GM23248 (cell line): ENCODE measurements at places on chromosomes 11 and 22. TPM values are rescaled to one million over a fixed set of nuclear protein-coding genes. Genes with fewer than 3 reads are reported as not detected.
A peak's percentile ranks its signal among the peaks of the same experiment; 100 is the strongest.

The KLHL35 gene
- total RNA-seq = 10.5 and 13.0 TPM in 2 replicates

- peak; percentile 75 for DNase-seq
These were observed 4.6 kb downstream of the PHOX2A start for GRCh38 chr11:72239313-72239848.

DNA sequence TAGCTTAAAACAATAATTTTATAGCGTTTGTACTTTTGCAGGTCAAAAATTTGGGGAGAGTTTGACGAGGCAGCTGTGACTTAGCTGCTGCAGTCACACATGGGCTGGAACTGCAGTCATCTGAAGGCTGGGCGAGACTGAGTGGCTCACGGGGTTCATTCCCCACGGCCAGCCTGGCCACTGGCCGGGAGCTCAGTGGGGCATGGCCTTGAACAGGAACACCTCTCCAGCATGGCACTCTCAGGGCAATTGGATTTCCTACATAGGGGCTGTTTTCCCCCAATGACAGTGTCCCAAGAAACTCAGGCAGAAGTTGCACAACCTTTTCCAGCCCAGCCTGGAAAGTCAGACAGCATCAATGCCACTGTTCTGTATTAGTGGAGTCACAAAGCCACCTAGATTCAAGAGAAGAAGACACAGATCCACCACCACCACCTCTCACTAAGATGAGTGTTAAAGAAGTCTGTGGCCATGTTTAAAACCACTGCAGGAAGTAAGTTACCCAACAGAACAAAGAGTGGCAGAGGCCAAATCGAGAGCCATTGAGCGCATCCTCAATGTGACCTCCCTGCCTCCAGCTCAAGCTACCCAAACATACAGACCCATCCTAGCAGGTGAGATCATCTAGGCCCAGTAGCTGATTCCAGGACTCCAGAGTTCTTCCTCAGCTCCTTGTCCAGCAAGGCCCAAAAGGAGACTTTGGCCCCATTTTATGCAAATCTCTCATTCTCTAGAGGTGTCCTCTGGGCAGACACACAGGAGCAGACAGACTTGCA lies 618.7 kb upstream of the CADM1 start:
- no peak for DNase-seq

The APOL5 gene
- not detected in 2 replicates for total RNA-seq

DNA sequence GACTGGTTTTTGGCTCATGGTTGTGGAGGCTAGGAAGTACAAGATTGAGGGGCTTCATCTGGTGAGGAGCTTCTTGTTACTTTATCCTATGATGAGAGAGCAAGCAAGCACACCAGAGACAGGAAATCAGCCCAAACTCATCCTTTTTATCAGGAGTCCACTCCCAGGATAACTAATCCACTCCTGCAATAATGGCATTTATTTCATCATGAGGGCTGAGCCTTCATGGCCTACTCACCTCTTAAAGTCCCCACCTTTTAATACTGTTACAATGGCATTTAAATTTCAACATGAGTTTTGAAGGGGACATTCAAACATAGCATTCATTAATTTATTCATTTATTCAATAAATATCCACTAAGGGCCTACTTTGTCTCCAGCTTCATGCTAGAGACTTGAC lies 60.9 kb downstream of the PARVA start:
- DNase-seq = no peak

GRCh38 chr22:47621253-47621652 lies 858.8 kb downstream of the TBC1D22A start:
- DNase-seq = no peak

DNA sequence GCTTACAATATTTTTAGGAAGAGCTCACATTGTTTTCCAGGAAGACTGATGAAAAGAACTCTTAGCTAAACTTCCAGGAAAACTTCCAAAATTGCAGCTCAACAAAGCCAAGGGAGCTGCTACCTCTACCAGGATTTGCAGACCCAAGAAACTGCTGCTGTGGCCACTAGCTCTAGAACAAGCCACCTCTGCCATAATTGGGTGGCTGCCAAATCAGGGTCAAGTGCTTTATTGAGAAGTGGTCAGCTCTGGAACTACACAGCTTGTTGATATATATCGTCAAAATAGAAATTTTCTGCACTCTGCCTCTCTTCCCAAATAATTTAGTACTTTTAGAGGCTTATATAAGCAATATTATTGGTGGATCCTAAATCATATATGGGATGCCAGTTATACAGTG lies 371.8 kb upstream of the CHORDC1 start:
- no peak for DNase-seq

The CPT1B gene
- total RNA-seq = 1.6 and 2.9 TPM in 2 replicates

- DNase-seq = no peak
These were observed 7.3 kb downstream of the SIDT2 start for GRCh38 chr11:117185736-117186430.

- no peak for DNase-seq
These were observed 34.7 kb upstream of the TMPRSS4 start for GRCh38 chr11:118042141-118042540.

DNA sequence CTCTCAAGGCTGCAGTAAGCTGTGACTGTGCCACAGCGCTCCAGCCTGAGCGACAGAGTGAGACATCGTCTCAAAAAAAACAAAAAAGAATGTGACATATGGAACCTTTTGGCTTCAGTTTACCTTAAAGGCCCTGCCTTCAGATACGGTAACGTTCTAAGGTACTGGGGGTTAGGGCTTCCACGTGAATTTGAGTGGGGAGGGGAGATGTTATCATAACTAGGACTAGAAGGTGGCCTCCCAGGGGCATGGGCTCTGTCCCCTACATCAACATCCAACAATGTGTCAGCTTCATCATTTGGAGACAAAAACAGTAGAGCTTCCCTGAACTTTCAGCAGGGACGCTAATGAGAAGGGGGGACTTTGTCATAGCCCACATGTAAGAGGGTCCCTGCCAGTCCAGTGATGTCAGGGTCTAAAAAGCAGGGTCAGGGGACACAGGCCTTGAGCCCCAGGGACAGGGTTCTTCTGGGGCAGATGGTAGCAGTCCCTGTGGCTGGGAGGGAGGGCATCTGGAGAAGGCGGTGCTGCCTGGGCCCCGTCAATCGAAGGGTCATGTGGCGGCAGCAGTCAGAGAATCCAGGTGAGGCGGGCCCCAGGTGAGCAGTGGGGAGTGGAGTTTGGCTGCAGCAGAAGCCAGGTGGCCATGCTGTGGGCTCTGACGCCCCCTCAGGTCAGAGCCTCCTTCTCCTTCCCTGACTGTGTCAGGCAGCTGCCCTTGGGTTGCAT lies 79.8 kb downstream of the BCR start:
- DNase-seq = no peak

The NNMT gene
- total RNA-seq = 809 and 1,043 TPM in 2 replicates

The APOA5 gene
- total RNA-seq = not detected in 2 replicates

- DNase-seq = peak; percentile 87
These were observed 10.9 kb downstream of the PHLDB1 start for GRCh38 chr11:118618115-118618990.

The RIC3 gene
- total RNA-seq = not detected in 2 replicates

The MS4A3 gene
- total RNA-seq = not detected in 2 replicates

DNA sequence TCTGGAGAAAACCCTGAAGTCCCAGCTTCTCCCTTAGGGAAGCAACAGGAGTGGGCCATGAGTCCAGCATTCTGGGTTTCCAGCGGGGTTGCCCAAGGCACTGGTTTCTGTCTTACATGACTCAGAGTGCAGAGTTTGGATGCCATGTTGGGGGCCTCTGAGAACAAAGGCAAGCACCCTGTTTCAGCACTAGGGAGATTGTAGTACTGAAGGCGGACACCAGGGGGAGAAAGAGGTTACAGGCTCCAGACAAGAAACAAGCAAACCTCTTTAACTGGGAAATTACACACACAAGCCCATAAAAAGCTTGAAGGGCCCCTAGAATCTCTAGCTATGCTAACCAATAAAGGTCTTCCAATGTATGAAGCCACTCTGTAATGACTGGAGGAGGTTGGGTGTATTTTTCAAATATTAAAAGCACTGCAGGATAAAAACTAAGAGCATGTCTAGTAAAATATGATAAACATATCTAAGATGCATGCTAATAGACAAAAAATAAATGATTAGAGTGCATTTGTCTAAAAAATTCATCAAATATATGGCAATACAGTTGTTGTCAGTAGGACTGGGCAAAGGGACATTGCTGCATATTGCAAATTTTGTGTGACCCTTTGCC lies 7.1 kb downstream of the MS4A6E start:
- peak; percentile 55 for DNase-seq

The NLRP10 gene
- 19.7 and 36.9 TPM in 2 replicates for total RNA-seq

GRCh38 chr22:44550711-44551491 lies 52.9 kb upstream of the RTL6 start:
- DNase-seq = peak; percentile 97

DNA sequence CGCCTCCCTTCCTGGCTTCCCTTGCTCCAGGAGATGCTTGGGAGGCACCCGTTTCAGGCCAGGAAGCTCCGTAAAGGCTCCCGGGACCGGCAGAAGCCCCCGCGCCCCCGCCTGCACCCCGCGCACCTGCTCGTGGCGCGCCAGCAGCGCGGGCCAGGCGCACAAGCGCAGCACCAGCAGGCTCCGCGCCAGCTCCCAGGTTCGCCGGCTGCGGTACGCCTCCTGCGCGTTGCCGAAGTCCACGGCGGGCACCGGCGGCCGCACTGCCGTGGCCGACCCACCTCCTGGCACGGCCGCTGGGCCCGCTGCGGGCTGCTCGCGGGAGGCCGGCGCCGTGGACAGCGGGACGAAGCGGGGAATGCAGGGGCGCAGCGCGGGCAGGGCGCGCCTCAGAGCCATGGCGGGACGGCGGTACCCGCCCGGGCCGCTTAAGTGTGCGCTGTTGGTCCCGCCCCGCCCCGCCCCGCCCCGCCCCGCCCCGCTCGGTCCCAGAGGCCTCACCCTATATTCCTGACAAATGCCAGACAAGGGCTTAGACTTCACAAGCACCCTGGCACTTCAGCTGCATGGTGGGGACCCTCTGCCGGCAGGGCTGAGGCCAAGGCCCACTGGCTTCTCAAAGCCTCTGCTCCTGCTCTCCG lies at the start of gene PRODH:
TSS of gene PRODH (minus strand) at position 405 of the 641 bp plus-strand sequence. CDS start at position 399, 6 bp downstream.
- DNase-seq = no peak

The P2RY6 gene
- 0.76 TPM in 1 of 2 replicates, not detected in the other for total RNA-seq

DNA sequence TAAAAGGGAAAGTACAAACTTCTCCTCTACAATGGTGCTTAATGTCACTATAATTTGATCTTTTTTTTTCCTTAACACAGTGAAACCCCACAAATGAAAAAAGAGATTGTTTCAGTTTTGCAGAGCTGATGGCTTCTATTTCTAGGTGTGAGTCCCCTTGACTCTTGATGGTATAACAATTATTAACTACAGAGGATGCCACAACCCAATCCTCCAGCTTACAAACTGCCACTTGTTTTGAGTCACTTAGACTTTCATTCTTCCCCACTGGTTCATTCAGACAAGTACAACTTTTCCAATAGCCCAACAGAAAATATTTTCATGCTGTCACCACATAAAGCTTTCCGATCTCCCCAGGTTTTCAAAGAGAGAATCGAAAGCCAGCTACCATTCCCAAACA lies 812.2 kb downstream of the LRRC4C start:
- DNase-seq = no peak

The C22orf23 gene
- 0.22 TPM in 1 of 2 replicates, not detected in the other for total RNA-seq

The LRRC32 gene
- 4.2 and 7.9 TPM in 2 replicates for total RNA-seq

- DNase-seq = peak; percentile 16
These were observed 3.1 kb downstream of the ARHGAP1 start for GRCh38 chr11:46697303-46697702.

The BBOX1 gene
- not detected in 2 replicates for total RNA-seq

The PPP6R2 gene
- 50.0 and 58.4 TPM in 2 replicates for total RNA-seq

- no peak for DNase-seq
These were observed 299.1 kb upstream of the MTNR1B start for GRCh38 chr11:92670308-92670890.

The SC5D gene
- total RNA-seq = 25.5 and 32.7 TPM in 2 replicates

The BACE1 gene
- 40.5 and 45.8 TPM in 2 replicates for total RNA-seq

GRCh38 chr11:35615921-35616900 lies 2.0 kb upstream of the FJX1 start:
- DNase-seq = peak; percentile 81

The CCDC73 gene
- total RNA-seq = not detected in 2 replicates

DNA sequence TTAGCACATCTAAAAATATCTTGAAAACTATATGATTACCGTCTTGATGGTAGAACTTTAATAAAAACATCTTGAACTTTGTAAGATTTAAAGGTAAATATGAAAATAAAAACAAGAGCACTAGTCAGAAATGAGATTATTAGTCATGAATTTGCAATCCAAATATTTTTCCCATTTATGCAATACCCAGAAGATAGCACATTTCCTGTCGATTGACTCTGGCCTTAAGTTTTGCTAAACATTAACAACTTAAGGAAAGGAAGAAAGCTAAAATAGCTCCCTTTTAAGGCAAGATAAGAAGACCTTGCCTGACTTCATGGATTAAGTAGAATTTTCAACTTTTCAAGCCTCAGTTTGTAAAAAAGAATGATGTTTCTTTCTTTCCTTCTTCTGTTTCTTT lies 1374.7 kb upstream of the RAG2 start:
- DNase-seq = no peak

DNA sequence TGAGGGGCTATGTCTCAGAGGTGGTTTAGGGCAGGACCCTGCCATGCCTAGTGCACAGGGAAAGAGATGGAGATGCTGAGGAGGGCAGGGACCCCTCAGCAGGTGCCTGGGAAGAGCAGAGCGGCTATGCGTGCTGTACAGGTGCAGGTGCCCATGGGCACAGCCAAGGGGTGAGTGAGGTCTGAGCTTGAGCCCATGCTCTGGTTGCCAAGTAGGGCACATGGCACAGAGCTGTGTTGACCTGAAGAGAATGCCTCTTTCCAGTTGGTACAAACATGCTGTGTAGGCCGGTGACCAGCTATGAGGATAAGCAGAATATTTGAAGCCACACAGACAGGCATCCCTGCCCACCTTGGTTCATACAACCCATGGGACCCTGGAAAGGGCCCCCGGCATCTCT lies 65.8 kb upstream of the NECTIN1 start:
- DNase-seq = peak; percentile 14

DNA sequence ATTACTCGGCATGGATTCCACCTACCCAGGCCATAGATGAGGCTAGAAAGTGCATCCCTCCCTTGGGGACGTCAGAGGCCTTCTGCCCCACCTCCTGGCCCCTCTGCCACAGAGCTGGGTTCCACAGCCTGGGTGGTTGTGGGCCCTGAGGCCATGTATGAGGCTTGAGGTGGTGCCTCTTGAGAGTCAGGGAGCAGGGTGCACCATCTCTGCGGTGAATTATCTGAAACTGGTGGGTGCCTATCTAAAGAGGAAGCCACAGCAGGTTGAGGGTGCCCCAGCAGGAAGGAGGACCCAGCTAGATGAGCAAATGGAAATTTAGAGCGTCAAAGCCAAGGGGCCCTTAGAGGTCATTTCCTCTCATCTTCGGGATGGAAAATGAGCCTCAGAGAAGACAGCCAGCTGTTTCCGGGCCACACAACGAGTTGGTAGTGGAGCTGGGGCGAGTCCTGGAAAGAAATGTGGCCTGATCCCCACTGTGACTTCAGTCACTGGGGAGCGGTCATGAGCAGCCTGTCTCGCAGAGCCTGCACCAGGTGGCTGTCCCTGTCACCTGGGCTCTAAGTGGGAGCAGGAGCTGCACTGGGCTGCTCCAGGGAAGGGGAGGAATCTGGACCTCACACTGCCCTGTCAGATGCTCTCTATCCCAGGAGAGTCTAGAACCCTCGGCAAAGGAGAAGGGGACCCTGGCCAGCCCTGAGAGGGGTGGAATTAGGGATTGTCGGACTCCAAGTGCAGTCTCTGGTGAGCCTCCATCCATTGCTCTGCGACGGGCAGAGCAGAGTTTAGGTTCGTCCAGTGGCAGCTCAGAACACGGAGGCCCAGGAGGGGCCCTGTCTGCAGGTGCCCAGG lies 7.3 kb downstream of the ADORA2A start:
- DNase-seq = peak; percentile 43

GRCh38 chr11:60973699-60974098 lies 2.2 kb downstream of the CD6 start:
- DNase-seq = no peak

GRCh38 chr22:47515384-47516125 lies 753.1 kb downstream of the TBC1D22A start:
- DNase-seq = no peak

GRCh38 chr22:27613099-27614005 lies 188.2 kb downstream of the MN1 start:
- DNase-seq = peak; percentile 13
